ENCODE measurements at places on chromosomes 4 and X.

- DNase-seq = no peak
These were observed 59.3 kb downstream of the GPC3 start for GRCh38 chrX:133926099-133926498.

DNA sequence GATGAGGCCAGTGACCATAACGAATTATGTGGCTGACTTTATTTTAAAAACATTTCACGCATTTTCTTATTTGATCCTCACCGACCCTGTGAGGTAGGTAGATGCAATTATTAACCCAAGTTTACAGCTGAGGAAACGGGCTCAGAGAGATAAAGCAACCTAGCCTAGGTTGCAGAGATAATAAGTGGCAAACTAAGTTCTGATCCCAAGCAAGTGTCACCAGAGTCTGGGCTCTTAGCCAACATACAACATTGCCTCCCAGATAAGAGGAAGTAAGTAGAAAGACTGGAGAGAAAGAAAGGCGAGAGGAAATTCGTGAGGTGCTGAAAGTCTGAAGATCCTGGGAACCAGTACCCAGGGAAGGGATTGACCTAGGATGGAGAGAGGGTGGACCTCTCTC is 77.4 kb upstream of the GPR50 start:
- no peak for DNase-seq

DNA sequence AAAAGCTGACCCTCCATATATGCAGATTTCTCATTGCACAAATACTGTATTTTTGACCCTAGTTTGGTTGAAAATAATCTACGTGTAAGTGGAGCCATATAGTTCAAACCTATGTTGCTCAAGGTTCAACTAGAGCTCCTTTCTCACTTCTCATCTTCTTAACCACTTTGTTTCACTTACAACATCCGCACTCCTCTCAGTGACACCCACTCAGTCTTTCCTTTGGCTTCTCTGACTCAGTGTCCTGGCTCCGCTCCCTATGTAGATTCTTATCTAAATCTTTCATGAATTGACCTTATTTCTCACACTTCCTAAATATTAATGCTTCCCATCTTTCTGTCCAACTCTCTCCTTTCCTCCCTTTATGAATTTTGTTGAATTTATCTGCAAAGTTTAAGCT is 32.9 kb upstream of the DKK2 start:
- no peak for DNase-seq

DNA sequence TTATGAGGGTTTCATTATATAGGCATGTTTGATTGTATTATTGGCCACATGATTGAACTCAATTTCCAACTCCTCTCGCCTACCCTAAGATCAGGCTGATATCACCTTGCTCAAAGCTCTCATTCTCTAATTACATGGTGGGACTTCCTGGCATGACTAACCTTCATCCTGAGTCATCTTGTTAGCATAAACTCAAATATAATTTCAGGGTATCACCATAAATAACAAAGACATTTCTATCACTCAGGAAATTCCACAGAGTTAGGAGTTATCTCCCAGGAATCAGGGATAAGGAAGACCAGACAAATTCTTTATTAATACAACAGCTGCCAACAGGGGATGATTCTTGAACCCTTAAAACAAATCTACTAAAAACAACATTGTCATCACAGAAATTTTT is 90.7 kb downstream of the NDST3 start:
- no peak for DNase-seq

DNA sequence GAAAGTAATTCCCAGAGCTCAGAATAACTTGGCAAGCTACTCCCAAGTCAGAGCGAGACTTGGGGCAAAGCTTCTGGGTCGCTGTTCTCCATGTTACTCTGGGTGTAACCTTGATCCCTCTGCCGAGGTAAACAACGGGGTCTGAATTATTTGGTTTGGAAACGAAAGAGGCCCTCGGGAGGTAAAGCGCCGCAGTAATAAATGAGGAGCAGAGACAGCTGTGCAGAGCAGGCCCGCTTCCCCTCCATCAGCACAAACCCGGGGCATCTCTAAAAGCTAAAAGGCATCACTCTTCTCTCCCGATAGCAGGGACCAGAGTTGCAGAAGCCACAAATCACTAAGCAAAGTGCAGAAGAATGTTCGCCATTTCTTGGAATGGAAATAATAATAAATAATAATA is 561.5 kb downstream of the BCOR start:
- no peak for DNase-seq

GRCh38 chr4:41734371-41734770 is 14.2 kb downstream of the PHOX2B start:
- DNase-seq = no peak

GRCh38 chr4:118740869-118741268 is 55.7 kb downstream of the METTL14 start:
- no peak for DNase-seq

- peak; percentile 65 for DNase-seq
These were observed 19.4 kb downstream of the GPM6B start for GRCh38 chrX:13797512-13797911.

GRCh38 chr4:139229534-139230039 is 50.4 kb downstream of the MGARP start:
- no peak for DNase-seq

DNA sequence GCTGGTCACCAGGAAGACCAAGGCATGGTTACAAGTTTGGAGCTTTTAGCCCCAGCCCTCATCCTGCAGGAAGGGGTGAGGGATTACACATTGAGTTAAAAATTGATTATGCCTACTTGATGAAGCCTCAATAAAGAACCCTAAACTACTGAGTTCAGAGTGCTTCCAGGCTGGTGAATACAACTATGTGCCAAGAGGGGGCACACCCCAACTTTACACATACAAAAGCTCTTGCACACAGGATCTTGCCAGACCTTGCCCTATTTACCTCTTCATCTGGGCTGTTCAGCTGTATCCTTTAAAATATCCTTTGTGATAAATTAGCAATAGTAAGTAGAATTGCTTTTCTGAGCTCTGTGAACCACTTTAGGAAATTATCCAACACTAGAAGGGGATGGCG is 489.3 kb downstream of the INPP4B start:
- DNase-seq = no peak

DNA sequence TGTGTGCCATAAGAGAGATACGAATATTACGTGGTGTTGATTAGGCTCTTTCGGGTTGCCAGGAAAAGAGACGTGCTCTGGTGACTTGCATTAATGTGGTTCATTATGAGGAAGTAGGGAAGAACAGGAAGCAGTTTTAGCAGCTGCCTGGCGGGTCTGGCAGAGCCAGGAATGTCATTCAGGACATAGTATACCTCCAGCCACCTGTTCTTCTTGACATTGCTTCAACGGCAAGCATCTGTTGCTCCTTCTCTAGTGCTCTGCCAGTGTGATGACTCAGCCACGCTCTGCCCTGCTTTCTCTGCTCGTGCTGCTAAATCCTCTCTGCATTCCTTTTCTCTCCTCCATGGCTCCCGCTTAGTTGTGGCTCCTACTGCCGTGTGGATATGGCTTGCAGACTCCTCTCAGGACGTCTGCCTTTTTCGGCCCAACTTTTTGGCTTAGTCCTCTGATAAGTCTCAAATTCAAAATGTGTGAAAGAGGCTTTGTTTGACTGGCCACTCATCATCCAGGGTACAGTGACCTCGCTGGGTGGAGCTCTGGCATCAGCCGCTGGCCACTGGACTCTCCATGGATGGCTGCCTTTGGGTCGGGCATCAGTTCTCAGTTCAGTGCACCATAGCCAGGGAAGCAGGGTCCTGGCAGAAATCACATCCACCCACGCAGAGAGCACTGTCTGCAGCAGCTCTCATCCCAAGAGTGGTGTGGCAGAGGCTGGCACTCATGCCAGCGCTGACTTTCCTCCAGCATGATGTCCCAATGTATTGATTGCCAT is 89.3 kb upstream of the KLF3 start:
- peak; percentile 66 for DNase-seq

GRCh38 chr4:97984545-97985131 is 158.6 kb downstream of the STPG2 start:
- no peak for DNase-seq

GRCh38 chrX:115472131-115472530 is 88.8 kb upstream of the PLS3 start:
- no peak for DNase-seq

GRCh38 chr4:105088110-105088879 is 58.4 kb upstream of the TET2 start:
- DNase-seq = peak; percentile 33

DNA sequence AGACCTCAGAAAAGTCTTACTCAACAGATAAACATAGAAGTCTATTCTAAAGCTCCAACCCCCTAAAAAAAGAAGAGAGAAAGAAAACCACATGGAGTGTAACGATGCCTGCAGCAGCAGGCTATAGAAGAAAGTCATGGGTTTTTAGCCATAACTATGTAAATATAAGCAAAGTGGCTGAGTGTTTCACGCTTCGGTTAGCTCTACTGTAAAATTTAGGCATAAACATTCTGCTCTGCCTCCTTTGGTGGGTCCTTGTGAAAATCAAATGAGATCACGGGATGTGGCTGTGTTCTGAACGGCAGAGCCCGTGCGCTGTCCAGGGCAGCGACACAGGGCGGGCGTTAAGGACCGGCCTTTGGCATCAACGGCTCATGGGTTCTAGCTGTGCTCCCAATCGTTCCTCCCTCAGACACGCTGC is 78.4 kb downstream of the IRF2 start:
- DNase-seq = no peak

DNA sequence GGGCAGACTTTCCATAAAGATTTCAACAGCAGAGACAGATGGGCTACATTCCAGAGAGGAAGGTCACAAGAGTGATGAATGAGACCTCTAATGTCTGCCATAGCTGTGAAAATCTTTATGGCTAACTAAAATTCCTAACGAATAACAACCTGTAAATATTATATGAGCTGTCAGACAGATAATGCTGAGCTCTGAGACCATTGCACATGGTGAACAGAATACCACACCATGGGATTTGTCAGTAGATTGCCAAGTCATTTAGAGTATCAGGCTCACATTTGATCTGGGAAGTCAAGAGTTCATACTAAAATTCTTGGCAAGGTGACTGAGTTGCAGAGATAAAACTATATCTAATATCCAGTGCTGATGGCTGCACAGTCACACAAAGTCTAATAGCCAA is 259.2 kb upstream of the FTHL17 start:
- no peak for DNase-seq

- no peak for DNase-seq
These were observed 184.2 kb downstream of the CDS1 start for GRCh38 chr4:84767168-84767567.

- no peak for DNase-seq
These were observed 25.3 kb downstream of the STEEP1 start for GRCh38 chrX:119539872-119540271.

DNA sequence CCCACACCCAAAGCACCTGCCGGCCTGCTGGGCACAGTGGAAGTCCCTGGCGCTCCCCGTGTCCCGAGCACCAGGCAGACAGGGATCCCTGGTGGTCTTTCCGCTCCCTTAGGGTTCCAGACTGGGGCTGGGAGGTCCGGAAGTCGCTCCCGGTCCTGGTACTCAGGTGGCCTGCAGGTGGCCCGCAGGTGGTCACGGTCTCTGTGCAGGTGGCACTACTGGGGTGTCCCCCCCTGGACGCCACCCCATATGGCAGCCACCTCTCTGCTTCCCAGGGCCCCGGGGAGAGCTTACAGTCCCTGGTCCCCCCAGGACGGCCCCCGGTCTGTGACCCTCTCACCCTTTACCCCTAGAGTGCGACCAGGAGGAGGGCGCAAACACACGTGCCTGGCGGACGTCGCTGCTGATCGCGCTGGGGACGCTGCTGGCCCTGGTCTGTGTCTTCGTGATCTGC is 13.6 kb downstream of the SLC25A6 start:
- DNase-seq = peak; percentile 32

Measured in dorsolateral prefrontal cortex (tissue), 122 donors.